Tibial nerve (tissue), 4 donors: ENCODE measurements at places on chromosomes 12 and 14. TPM values are rescaled to one million over a fixed set of nuclear protein-coding genes. Genes with fewer than 3 reads are reported as not detected.

SYT1 gene
- total RNA-seq, result 1.8 TPM

DNA sequence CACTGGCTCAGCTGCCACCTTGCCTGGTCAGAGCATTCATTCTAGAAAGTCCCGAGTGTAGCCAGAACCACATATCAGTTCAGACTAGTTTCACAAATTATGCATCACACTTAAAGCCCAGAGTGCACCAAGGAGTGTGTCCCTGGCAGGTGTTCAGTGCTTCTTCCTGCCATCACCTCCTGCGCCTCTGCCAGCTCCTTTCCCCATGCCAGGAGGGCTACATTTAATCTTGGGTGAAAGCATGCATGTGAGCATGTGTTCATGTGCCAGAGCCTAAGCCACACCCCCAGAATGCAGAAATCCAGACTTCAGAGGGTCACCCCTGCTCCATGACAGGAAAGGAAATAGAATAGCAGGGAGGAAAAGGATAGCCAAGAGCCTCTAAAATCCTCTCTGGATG is 381.6 kb downstream of the DPF3 start:
- no peaks in the 10 kb centered on the region for H3K27me3 ChIP-seq
- no peak for DNase-seq
- H3K27ac ChIP-seq, result no peak overlapping the region

VSIG10 gene
- 26.8 TPM for total RNA-seq

DNA sequence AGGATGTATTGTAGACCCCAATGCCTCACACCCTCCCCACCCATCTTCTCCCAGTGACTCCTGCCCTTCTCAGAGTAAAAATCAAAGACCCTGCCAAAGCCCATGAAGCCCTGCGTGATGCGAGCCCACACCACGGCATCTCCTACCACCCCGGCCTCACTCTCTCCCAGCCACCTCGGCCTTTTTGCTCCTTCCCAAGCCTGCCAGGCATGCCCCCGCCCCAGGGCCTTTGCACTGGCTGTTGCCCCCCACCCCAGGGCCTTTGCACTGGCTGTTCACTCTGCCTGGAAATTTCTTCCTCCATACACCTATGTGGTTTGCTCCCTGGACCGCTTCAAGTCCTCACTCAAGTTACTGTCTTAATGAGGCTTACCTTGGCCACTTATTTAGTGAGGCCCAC is 5.0 kb upstream of the CHGA start:
- no peak for DNase-seq
- H3K4me3 ChIP-seq, result no peak overlapping the region
- H3K4me1 ChIP-seq, result no peaks in the 10 kb centered on the region
- H3K27ac ChIP-seq, result no peak overlapping the region
- no peaks in the 10 kb centered on the region for H3K36me3 ChIP-seq

GRCh38 chr14:65192686-65193085 is 90.4 kb upstream of the MAX start:
- no peak overlapping the region for H3K4me3 ChIP-seq
- H3K27ac ChIP-seq, result no peak overlapping the region

- no peaks in the 10 kb centered on the region for H3K36me3 ChIP-seq
- DNase-seq, result no peak
- no peaks in the 10 kb centered on the region for H3K4me1 ChIP-seq
- no peaks in the 10 kb centered on the region for H3K27me3 ChIP-seq
- H3K27ac ChIP-seq, result no peak overlapping the region
- no peak overlapping the region for H3K4me3 ChIP-seq
Observed at GRCh38 chr12:39227218-39227617, 215.7 kb downstream of the KIF21A start.

GRCh38 chr12:125206711-125207110 is 141.5 kb downstream of the AACS start:
- no peak for DNase-seq
- H3K4me3 ChIP-seq, result no peak overlapping the region
- no peak overlapping the region for H3K27ac ChIP-seq
- no peaks in the 10 kb centered on the region for H3K27me3 ChIP-seq

RNASE3 gene
- not detected for total RNA-seq

GRCh38 chr12:3311491-3312103 is 179.4 kb upstream of the PRMT8 start:
- H3K4me3 ChIP-seq, result no peak overlapping the region
- no peak overlapping the region for H3K27ac ChIP-seq
- no peak for DNase-seq

GRCh38 chr14:35240231-35240630 is 52.0 kb upstream of the PSMA6 start:
- no peak overlapping the region for H3K4me3 ChIP-seq
- no peaks in the 10 kb centered on the region for H3K27me3 ChIP-seq
- DNase-seq, result no peak
- no peaks in the 10 kb centered on the region for H3K36me3 ChIP-seq

DNA sequence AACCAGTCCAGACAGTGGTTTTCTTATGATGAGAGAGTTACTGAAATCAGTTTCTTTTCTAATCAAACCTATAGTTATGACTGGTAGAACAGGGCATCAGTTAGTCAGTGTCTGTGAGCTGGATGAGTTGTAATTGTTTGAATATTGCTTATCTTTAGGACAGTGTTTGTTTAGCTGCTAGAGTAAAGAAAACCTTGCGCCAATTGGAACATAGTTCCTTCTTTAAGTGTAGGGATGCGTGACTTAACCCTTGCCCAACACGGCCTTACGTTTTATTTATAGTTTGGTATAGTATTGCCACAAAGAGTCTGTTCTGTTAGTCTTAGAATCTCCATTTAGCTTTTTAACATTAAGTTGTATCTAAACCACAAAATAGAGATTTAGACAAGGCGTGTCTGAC is 572.6 kb downstream of the SLC16A7 start:
- no peak for DNase-seq
- no peaks in the 10 kb centered on the region for H3K4me1 ChIP-seq
- no peaks in the 10 kb centered on the region for H3K36me3 ChIP-seq

DNA sequence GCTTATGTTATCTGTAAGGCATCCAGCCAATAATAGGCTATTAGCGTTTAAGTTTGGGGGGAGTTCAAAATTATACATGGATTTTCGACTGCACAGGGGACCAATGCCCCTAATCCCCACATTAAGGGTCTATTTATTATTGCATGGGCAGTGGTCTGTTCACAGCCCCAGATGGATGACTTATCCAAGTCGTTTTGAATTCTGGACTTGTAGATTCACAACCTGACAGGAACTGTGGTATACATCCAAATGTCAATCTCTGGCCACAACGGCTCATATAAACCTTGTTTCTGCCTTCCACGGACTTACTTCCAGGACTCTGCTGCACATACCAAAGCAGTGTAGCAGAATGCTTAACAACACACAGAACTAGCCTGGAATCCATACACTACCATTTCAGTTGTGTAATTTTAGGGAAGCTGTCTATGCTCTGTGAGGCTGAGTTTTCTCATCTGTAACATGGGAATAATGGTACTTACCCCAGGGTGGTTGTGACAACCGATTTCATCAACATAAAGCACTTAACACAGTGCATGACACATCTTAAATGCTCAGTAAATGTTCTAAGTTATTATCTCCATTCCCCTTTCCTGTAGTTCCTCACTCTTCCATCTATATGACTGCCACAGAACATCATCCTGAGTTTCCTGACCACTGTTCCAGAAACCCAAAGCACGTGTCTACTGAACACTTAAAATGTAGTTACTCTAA is 3.7 kb downstream of the DDX24 start:
- H3K36me3 ChIP-seq, result no peaks in the 10 kb centered on the region
- no peak for DNase-seq
- no peak overlapping the region for H3K27ac ChIP-seq
- peak overlapping the region; percentile 88 for H3K4me3 ChIP-seq
